ENCODE measurements at places on chromosomes 4 and X. TPM values are rescaled to one million over a fixed set of nuclear protein-coding genes. Genes with fewer than 3 reads are reported as not detected.

The IDS gene
- 42.2 TPM for total RNA-seq

The ATOH1 gene
- total RNA-seq: not detected

The SOX3 gene
- not detected for total RNA-seq

The FREM3 gene
- not detected for total RNA-seq

The MAGEB2 gene
- total RNA-seq: not detected

The DCAF12L1 gene
- total RNA-seq: 0.65 TPM

The RBM46 gene
- 0.81 TPM for total RNA-seq

The JCHAIN gene
- total RNA-seq: not detected

The PABPC1L2B gene
- not detected for total RNA-seq

The ZAR1 gene
- not detected for total RNA-seq

The CXCL11 gene
- total RNA-seq: not detected

The SHROOM3 gene
- total RNA-seq: 28.9 TPM

The F9 gene
- not detected for total RNA-seq

The NOCT gene
- total RNA-seq: 22.2 TPM

The CT47B1 gene
- not detected for total RNA-seq

The ANXA3 gene
- 138 TPM for total RNA-seq

The HOPX gene
- total RNA-seq: 51.0 TPM

The RTL9 gene
- not detected for total RNA-seq

The HS3ST1 gene
- 0.38 TPM for total RNA-seq

The ETDB gene
- not detected for total RNA-seq

The PABPC5 gene
- total RNA-seq: 0.76 TPM

The USP26 gene
- total RNA-seq: not detected

The GPR50 gene
- not detected for total RNA-seq

The PDZD4 gene
- total RNA-seq: under 0.01 TPM

The BLTP1 gene
- 23.3 TPM for total RNA-seq

The ATP6AP1 gene
- total RNA-seq: 45.0 TPM

The SSX2 gene
- not detected for total RNA-seq

The SYNPO2 gene
- 2.2 TPM for total RNA-seq

The RASSF6 gene
- total RNA-seq: 0.16 TPM

The DGKK gene
- not detected for total RNA-seq

The EPGN gene
- not detected for total RNA-seq

Data from mesangial cell (primary cell).